Activated naive CD4-positive, alpha-beta T cell treated with anti-CD3 and anti-CD28 coated beads, Interleukin-2, amount 50 U/mL, for 16 hours (primary cell): ENCODE measurements at places on chromosomes 4 and X.

GRCh38 chr4:76550966-76551780, 116.1 kb downstream of the SHROOM3 start:
- DNase-seq: no peak

GRCh38 chr4:20042769-20043168, 208.9 kb upstream of the SLIT2 start:
- DNase-seq: no peak

- DNase-seq: no peak
Observed at GRCh38 chr4:180120068-180120467, 2123.1 kb upstream of the TENM3 start.

- DNase-seq: no peak
Observed at GRCh38 chr4:30968926-30969325, 248.8 kb downstream of the PCDH7 start.

- DNase-seq: peak; percentile 16
Observed at GRCh38 chr4:88033309-88033708, 25.9 kb downstream of the PKD2 start.

DNA sequence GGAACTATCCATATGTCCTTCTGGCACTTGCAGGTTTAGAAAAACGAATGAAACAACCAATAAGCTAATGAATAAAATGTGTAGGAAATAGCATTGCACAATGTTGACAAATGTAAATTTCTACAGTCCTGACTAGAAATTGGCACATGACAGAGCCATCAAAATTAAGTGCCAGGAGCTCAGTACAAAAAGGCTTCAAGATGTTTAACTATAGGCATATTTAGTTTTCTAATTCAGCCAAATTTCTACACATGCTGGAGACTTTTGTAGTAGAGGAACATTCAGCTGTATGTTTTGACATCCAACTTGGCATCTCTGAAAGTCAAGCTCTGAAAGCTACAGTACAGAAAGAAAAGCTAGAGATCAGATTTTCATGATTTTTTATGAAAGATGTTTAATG, 1999.4 kb upstream of the AGA start:
- DNase-seq: no peak

DNA sequence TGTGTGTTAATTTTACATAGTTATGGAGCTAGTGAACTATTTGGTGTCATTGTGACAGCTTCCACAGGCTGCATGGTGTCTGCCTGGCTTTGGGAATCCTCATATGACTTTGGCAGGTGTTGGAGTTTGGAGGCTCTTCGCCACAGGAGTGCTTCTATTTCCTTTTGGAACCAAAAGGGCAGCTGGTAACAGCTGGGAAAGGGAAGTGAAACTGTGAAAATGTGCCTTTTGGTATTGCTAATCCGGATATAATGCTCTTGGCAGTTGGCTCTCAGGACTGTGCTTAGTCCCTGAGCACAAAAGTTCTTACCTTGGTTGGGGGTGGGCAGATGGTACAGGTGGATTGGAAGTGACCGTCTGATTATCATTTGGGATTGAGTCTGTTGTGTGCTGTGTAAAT, 18.1 kb downstream of the OFD1 start:
- DNase-seq: no peak

GRCh38 chr4:185205697-185206342, 2.0 kb upstream of the CFAP97 start:
- no peak for DNase-seq

DNA sequence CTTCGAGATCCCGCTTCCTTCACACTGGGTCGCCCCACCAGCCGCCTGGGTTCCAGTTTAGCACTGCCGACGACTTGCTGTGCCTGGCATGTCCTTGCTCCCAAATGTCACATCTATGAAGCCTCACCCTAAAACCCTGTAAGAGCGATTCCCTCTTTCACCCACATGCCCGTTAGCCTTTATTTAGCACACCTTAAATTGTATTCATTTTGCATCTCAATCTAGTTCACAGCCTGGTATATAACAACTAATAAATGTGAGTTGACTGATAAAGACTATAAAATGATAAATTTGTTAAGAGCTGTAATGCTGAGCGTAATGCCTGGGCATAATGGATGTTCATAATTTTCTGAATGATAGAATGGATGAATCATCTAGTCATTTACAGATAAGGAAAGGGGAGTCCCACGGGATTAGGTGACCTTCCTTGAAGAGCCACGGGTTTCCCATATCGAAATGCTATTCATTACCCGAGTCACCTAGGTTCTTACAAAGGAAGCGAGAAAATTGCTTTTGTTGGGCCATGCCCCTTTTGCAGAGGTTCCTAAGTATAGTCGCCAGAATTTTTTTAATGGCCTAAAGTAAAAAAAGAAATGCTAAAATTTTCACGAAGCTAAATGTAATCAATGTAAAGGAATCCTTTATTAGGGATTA, 1.1 kb upstream of the AP1S2 start:
- no peak for DNase-seq
